Karpas-422 (cell line): ENCODE measurements at places on chromosomes 13 and 19. TPM values are rescaled to one million over a fixed set of nuclear protein-coding genes. Genes with fewer than 3 reads are reported as not detected.

DNA sequence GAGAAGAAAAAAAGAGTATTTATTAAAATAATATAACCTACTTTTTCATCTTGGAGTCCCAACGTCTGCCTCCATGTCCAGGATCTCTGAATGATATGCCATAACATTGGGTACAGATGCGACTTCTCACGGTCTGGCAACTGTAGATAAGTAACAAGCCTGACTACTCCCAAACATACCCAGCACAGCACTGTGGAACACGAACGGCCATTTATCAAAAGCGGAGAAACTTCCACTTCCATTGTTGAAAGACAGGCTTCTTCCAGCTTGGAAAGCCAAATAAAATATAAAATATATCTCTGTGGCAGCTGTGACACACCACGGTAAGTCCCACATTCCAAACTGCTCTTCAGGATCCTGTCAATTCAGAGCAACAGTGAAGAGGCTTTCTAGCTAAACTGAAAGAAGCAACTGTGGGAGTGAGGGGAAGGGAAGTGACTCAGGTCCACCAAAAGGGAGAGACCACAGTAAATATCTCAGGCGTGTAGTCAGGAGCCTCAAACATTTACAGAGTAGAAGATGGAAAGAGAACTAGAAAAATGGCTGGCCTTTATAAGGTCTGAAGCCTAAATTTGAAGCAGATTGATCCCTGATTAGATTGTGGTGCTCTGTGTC, 331.7 kb downstream of the LIG4 start:
- H3K27me3 ChIP-seq: no peaks in the 10 kb centered on the region
- H3K4me1 ChIP-seq: no peaks in the 10 kb centered on the region
- no peak overlapping the region for H3K27ac ChIP-seq
- no peaks in the 10 kb centered on the region for H3K36me3 ChIP-seq

- H3K27me3 ChIP-seq: no peaks in the 10 kb centered on the region
- DNase-seq: peak; percentile 61
- no peak overlapping the region for H3K27ac ChIP-seq
- H3K36me3 ChIP-seq: no peaks in the 10 kb centered on the region
- no peaks in the 10 kb centered on the region for H3K4me1 ChIP-seq
Observed at GRCh38 chr13:29105779-29106178, 285.6 kb downstream of the MTUS2 start.

The CLEC4M gene
- not detected in 2 replicates for total RNA-seq

DNA sequence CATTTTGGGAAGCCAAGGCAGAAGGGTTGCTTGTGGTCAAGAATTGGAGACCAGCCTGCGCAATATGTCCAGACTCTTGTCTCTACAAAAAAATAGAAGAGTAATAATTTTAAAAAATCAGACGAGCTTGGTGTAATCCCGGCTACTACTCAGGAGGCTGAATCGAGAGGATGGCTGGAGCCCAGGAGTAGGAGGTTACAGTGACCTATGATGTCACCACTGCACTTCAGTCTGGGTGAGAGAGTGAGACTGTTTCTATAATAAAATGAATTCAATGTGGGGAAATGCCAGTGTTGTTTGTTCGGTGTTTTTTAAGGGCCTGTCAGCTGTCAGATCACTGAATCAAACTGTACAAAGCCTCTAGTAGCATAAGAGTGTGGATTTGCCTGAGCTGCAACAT, 1.2 kb upstream of the FBXL3 start:
- no peak for DNase-seq
- H3K4me1 ChIP-seq: peaks cover 34% of the 10 kb centered on the region
- H3K27me3 ChIP-seq: no peaks in the 10 kb centered on the region
- no peaks in the 10 kb centered on the region for H3K36me3 ChIP-seq
- H3K4me3 ChIP-seq: no peak overlapping the region
- no peak overlapping the region for H3K27ac ChIP-seq

The LRRC4B gene
- total RNA-seq: not detected in 2 replicates

The SPIB gene
- total RNA-seq: 221 and 239 TPM in 2 replicates

The STOML3 gene
- total RNA-seq: not detected in 2 replicates

DNA sequence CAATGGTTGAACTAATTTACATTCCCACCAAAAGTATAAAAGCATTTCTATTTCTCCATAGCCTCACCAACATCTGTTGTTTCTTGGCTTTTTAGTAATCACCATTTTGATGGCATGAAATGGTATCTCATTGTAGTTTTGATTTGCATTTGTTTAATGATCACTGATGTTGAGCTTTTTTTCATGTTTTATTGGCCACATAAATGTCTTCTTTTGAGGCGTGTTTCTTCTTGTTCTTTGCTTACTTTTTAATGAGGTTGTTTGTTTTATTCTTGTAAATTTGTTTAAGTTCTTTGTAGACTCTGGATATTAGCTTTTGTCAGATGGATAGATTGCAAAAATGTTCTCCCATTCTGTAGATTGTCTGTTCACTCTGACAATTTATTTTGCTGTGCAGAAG, 28.2 kb downstream of the ZNF714 start:
- H3K36me3 ChIP-seq: peaks cover 60% of the 10 kb centered on the region
- no peaks in the 10 kb centered on the region for H3K4me1 ChIP-seq
- no peak for DNase-seq
- no peak overlapping the region for H3K27ac ChIP-seq
- no peaks in the 10 kb centered on the region for H3K27me3 ChIP-seq

DNA sequence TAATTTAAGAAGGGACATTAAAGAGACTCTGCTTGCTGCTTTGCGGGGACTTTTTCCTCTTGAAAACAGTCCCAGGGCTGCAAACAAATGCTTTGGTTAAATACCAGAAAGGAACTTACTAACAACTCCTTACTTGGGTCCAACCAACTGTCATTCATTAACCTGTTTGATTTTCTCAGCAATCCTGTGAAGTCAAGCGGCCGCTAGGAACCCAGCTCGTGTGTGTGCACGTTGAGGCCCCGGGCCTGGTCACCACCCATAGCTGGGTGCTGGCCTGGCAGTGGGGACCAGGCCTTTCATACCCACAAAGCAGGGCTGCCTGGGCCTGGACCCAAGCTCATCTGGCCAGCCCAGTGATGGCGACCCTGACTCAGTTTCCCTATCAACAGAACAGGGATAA, 50.7 kb downstream of the C1QTNF9 start:
- H3K36me3 ChIP-seq: no peaks in the 10 kb centered on the region
- no peaks in the 10 kb centered on the region for H3K4me1 ChIP-seq
- H3K27ac ChIP-seq: no peak overlapping the region
- H3K4me3 ChIP-seq: no peak overlapping the region

DNA sequence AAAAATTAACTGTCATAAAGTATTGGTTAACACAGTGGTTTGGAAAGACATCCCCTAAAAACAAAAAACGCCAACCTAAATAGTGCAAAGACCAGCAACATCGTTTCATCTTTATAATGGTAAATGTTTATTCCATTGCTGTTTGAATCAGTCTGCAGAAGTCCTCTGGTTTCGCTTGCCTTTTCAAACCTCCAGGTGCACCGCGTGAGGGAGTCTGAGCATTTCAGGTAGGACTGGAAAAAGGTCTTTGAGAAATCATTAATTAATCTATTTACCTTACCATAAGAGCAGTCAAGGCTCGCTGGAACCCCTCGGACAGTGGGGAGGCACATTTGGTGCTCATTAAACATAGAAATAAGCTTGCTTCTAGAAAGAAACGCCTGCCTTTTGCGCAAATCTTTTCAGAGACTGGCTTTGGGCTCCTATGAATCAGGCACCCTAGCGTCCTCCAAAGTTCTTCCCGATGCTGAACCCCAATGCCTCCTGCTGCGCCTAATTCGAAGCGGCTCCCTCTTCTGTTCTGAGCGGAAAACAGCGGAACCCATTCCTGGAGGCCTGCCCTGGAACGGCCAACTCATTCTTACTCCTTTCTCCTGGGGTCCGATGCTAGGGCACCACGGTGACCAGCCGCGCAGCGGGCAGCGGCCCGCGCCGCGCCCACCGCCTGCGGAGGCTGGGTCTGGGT, 951 bp upstream of the MTUS2 start:
- no peak overlapping the region for H3K4me3 ChIP-seq
- no peaks in the 10 kb centered on the region for H3K4me1 ChIP-seq
- no peaks in the 10 kb centered on the region for H3K36me3 ChIP-seq
- no peaks in the 10 kb centered on the region; the same call in 1 of the 2 replicates for H3K27me3 ChIP-seq
- no peak for DNase-seq

GRCh38 chr13:67267136-67267535, 37.0 kb upstream of the PCDH9 start:
- H3K4me1 ChIP-seq: no peaks in the 10 kb centered on the region
- H3K36me3 ChIP-seq: no peaks in the 10 kb centered on the region
- DNase-seq: no peak
- H3K27me3 ChIP-seq: no peaks in the 10 kb centered on the region

The APOC4 gene
- total RNA-seq: not detected in 2 replicates

DNA sequence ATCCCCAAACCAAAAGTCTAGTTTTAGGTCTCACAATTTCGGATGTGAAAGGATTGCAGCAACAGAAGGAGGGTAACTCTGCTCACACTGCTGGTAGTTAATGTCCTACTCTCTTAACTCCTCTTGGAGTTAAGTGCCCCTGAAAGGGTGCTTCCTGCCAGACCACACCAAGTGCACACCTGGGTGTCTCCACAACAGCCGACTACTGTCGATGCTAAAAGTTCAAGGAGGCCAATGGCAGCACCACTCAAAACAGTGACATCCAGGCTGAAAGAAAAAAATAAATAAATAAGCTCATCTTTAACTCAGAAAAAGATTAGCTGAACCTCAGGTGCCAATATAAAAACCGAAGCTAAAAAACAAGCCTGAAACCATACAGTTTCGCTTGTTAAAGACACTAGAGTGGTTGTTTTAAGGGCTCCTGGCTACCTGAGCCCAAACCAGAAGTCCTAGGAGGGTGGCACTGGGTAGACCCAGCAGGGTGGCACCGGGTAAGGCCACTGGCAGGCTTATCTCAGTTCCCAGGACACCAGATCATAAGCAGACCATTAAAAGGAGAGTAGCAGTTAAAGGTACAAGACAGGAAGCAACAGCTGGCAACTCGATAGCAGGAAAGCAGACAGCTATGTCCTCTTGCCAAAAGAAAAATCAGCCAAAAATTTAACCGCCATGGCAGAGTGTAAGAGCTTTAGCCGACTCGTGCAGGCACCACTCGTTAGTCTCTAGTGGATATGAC, 39.3 kb downstream of the BRD4 start:
- peaks cover 18% of the 10 kb centered on the region; the same call in 1 of the 2 replicates for H3K36me3 ChIP-seq
- no peak overlapping the region; the same call in 1 of the 2 replicates for H3K4me3 ChIP-seq
- peaks cover 96% of the 10 kb centered on the region for H3K4me1 ChIP-seq
- H3K27me3 ChIP-seq: no peaks in the 10 kb centered on the region

DNA sequence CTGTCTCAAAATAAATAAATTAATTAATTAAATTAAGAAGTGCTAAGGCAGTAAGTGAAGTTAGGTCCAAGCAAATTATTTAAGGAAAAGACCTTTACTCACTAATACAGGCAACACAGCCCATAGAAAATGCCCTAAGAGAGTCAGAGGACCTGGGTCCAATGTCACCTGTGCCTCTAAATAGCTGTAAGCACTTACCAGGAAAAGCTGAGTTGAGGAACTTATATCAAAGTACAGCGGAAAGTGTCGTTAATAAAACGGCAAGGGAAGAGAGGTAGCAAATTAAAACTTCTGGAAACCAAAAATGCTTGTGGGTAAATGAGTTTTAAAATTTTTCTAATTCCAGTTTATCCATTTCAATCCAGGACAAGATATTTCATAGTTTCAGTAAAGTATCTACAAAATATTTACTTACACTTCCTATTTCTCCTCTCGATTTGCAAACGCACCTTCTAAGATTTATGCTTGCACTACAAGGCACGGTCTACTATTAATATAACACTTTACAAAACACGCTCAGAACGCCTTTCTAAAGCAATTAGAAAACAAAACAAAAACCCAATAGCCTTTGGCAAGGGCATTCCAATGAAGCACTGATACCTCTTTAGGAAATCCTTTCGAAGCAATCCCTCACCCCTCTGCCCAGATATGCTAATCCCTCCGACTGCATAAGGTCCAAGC, 963 bp downstream of the VPS36 start:
- H3K4me3 ChIP-seq: peak overlapping the region; percentile 70
- peaks cover 32% of the 10 kb centered on the region for H3K4me1 ChIP-seq
- peak overlapping the region; percentile 63; the same call in 1 of the 2 replicates for H3K27ac ChIP-seq
- no peaks in the 10 kb centered on the region for H3K27me3 ChIP-seq
- H3K36me3 ChIP-seq: peaks cover 10% of the 10 kb centered on the region; the same call in 1 of the 2 replicates

GRCh38 chr13:28817204-28817603, 2.9 kb upstream of the MTUS2 start:
- no peak for DNase-seq
- no peaks in the 10 kb centered on the region for H3K27me3 ChIP-seq
- H3K27ac ChIP-seq: no peak overlapping the region
- H3K4me3 ChIP-seq: no peak overlapping the region
- no peaks in the 10 kb centered on the region for H3K36me3 ChIP-seq

GRCh38 chr13:75092143-75092542, 389.8 kb downstream of the TBC1D4 start:
- H3K4me3 ChIP-seq: no peak overlapping the region
- no peaks in the 10 kb centered on the region for H3K27me3 ChIP-seq
- DNase-seq: no peak
- H3K27ac ChIP-seq: no peak overlapping the region
- H3K4me1 ChIP-seq: no peaks in the 10 kb centered on the region

- no peaks in the 10 kb centered on the region for H3K4me1 ChIP-seq
- no peaks in the 10 kb centered on the region for H3K27me3 ChIP-seq
- H3K4me3 ChIP-seq: no peak overlapping the region
- no peak overlapping the region for H3K27ac ChIP-seq
Observed at GRCh38 chr13:105972306-105972721, 563.1 kb downstream of the EFNB2 start.

The KLK2 gene
- total RNA-seq: 0.11 and 1.8 TPM in 2 replicates

DNA sequence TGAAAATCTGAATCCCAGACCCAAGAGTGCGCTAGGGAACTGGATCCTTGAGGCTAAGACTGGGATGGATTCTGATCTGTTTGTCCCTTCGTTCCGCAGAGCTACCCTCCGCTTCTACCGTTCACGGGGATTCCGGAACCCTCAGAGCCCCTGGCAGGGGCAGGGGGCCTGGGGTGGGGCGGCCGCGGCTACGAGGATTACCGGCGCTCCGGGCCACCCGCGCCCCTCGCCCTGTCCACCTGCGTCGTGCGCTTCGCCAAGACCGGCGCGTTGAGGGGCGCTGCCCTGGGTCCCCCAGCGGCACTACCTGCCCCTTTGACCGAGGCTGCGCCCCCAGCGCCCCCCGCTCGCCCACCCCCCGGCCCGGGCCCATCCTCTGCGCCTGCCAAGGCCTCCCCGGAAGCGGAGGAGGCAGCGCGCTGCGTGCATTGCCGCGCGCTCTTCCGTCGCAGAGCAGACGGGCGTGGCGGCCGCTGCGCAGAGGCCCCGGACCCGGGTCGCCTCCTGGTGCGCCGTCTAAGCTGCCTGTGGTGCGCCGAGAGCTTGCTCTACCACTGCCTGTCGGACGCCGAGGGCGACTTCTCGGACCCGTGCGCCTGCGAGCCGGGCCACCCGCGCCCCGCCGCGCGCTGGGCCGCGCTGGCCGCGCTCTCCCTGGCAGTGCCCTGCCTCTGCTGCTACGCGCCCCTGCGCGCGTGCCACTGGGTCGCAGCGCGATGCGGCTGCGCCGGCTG, 7.1 kb downstream of the SPRED3 start:
- H3K27me3 ChIP-seq: no peaks in the 10 kb centered on the region
- H3K4me3 ChIP-seq: no peak overlapping the region
- H3K36me3 ChIP-seq: no peaks in the 10 kb centered on the region
- no peak overlapping the region for H3K27ac ChIP-seq
- H3K4me1 ChIP-seq: no peaks in the 10 kb centered on the region
- no peak for DNase-seq
